HCT116 (cell line): ENCODE measurements at places on chromosomes 4 and X.
A peak's percentile ranks its signal among the peaks of the same experiment; 100 is the strongest.

DNA sequence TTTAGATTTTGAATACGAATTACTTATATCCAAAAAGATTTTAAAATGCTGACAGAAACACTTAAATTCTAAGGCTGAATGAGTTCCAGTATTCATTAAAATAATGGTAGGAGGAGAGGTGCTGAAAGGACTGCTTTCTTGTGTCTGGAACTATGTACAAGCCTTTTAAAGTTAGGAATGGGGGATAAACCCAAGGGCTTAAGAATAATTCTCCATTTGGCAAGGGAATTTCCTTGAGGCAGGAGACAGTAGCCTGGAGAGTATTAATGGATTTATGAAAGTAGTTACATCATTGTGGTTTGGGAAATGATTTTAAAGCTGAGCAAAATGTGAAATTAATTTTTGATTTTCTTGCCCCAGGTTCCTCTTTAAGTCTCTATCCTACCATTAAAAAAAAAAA is 266.5 kb upstream of the KCNIP4 start:
- DNase-seq: no peak

- DNase-seq: no peak
These were observed 39.1 kb downstream of the ADGRL3 start for GRCh38 chr4:61239250-61239649.

- no peak for DNase-seq
These were observed 228.8 kb upstream of the PGRMC2 start for GRCh38 chr4:128516301-128516969.

DNA sequence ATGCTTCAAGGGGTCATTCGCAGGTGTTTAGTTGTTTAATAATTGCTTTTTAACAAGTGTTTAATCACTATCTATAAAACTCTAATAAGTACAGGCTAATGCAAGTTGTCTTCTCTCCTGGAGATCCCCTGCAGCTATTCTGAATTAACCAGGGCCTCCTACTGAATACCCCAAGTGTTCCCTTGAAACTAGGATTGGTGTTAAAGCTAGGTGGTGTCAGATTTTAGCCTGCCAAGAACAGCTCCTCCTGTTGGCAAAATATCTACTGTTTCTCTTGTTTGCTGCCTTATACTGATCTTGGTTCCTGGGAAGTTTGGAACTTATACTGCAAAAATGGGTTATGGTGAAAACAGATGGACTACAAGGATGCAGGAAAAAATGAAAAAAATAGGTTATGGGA is 26.1 kb upstream of the TMEM154 start:
- DNase-seq: no peak

GRCh38 chrX:53660004-53660403 is 26.5 kb downstream of the HUWE1 start:
- no peak for DNase-seq

GRCh38 chrX:5646818-5647217 is 581.8 kb downstream of the NLGN4X start:
- DNase-seq: no peak

- DNase-seq: no peak
These were observed 4.5 kb downstream of the APLN start for GRCh38 chrX:129650183-129650689.

DNA sequence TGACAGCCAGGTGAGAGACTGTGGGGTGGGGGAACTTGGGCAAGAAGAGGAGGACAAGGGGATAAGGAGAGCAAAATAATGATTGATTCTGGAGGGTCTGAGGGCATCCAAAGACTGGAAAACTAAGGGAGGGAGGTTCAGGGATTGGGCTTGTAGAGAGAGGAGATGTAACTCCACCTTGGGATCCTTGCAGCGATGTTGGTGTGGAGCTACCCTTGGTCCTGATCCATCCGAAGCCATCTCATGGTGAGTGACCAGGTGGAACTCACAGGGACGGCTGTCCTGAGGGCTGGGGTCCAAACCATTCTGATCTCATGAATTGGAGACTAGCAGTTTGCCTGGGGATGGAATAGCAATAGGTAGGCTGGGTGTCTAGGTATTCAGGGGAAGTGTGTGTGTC is 1.4 kb upstream of the RAB41 start:
- no peak for DNase-seq

GRCh38 chr4:13312264-13312663 is 171.9 kb downstream of the RAB28 start:
- DNase-seq: no peak

GRCh38 chr4:101191302-101192098 is 155.8 kb downstream of the PPP3CA start:
- DNase-seq: no peak

GRCh38 chrX:74448669-74449068 is 27.4 kb downstream of the SLC16A2 start:
- no peak for DNase-seq

GRCh38 chrX:32749070-32749469 is 462.3 kb downstream of the DMD start:
- no peak for DNase-seq

DNA sequence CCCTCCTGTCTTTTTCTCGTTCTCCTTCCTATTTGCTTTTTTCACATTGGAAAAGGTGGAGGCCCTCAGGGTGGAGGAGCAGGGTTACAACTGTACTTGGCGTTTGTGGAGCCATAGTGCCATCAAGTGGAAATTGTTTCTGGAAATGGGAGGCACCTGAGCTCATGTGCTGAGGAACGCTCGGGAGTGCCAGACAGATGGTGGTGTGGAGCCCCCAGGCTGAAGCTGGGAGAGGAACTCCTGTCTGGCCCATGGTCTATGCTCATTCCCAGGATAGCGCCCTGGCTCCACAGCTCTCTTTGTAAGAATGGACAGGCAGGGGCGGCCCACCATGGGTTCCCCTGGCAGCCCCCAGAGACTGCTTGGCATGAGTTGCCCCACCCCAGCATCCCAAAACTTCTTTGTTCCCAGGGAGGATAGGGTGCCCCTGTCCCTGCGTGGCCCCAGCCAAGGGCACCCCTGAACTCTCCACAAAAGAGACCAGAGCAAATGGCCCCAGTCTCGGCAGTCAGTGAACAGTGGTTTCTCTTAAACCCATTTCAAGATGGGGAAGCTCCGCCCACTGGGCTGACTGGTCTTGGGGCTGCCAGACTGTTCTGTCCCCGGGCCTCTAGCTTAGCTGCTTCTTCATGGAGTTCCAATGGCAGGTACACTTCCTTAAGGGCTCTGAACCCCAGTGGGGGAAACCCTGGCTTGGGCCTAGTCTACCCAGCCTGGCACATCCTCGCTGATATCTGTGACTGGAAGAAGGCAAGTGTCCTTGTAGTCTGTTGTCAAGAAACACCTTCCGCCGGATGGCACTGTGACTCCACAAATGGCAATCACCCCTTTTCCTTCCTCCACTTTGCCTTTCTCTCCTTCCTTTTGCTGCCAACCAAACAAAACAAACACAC is 70.1 kb downstream of the NBDY start:
- no peak for DNase-seq

- DNase-seq: no peak
These were observed 123.2 kb upstream of the BANK1 start for GRCh38 chr4:101667348-101667747.

GRCh38 chr4:74004668-74005067 is 6.2 kb upstream of the CXCL5 start:
- no peak for DNase-seq

DNA sequence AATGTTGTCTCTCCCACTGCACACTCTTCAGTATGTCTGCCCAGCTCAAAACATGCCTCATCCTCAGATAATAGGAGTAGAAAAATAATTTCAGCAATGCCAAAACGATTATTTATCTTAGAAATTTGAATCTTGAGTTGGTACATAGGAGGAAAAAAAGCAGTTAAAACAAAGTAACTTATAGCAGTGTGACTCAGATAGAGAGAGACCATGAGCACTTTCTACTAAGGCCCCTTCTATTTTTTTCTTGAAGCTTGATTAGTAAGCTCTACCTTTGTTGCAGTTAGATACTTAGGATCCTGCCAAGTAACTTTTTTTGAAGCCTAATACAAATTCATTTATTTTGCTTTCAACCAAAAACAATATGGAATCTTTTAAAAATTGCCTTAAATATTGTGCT is 212.3 kb downstream of the MAD2L1 start:
- DNase-seq: no peak

DNA sequence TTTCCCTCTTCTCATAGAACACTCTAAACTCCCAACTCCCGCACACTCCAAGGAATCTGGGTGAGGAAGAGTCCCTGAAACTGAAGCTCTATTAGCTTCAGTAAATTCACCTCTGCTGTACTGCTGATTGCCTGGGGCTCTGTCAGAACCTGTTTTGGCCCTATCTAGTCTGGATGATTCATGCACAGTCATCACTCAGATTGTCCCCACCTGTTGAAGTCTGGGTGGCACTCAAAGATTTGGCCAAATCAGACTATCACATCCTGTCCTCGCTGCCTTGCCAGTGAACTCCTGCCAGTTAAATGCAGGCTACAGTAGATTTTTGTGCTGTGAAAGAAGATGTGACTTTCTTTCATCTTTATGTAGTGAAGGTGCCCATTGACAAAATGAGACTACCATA is 63.5 kb upstream of the EMCN start:
- DNase-seq: peak; percentile 53

DNA sequence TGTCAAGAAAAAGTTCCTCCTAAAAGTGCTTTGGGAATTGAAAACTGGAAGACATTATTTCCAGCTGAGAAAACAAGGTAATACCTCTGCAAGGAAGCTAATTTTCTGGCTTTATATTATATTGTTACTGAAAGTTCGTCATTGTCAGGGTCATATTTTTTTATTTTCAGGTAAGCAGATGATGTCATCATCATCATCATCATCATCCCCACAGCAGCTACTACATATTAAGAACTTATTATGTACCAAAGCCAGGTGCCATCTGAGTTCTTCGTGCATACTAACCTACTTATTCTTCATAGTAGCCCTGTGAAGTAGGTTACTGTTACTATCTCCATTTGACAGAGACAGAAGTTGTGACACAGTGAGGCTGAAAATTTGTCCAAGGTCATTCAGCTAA is 52.9 kb upstream of the MND1 start:
- no peak for DNase-seq

- DNase-seq: peak; percentile 29
These were observed 1.2 kb downstream of the MSN start for GRCh38 chrX:65668377-65669310.

DNA sequence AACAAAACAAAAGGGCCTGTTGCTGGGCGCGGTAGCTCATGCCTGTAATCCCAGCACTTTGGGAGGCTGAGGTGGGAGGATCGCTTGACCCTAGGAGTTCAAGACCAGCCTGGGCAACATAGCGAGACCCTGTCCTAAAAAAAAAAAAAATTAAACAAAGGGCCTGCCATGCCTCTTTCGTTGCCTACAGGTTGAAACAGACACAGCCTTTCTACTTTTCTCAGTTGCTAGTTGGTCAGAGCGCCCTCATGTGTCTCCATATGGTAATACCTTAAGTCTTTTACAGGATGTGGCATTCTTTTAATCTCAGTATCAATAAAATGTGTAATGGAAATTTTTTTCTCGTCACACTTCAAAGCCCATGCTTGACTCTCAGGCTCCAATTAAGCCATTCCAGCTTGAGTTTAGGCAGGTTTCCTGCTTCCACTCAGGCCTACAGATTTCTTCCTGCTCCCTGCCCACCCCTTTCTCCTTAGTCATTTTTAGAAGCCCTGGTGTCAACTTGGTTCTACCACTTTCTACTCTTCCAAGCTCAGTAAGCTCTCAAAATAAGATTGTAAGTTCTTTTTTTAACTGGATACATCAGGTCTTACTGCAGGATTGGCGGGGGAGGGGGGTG is 4.6 kb upstream of the SOWAHD start:
- DNase-seq: peak; percentile 48

DNA sequence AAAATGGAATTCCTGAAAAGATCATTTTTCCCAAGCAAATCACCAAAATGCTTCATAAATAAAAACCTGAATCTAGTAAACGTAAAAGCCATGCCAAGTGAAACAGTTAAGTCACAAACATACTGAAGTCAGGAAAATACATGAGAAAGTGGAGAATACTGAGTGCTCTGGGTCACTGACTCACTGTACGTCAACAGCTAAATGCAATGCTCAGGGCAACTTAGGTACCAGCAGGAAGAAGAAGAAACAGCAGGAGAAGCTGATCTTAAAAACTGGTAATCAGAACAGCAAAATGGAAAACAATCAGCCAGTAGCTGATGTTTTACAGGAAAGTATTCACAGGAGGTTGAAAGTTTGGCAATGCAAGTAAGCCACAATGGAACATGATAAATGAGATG is 252.6 kb upstream of the ETNPPL start:
- DNase-seq: no peak

GRCh38 chr4:26459054-26459755 is 31.1 kb downstream of the CCKAR start:
- DNase-seq: peak; percentile 61

DNA sequence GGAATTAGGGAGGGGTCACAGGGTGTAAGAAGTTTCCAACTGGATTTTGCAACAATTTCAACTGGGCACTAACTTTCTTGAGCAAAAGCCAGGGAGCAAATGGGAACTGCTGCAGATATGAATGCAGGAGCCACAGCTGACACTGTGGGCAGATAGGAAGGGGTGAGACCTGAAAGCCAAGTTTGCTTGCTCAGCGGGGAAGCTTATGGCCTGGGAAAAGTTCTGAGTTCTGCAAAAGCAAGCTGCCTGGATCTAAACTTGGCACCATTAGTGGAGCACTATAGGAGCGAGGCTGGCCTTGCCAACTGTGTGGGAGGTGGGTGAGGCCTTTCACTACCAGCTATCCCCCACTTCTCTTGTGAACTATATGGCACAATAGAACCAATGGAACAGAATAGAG is 11.1 kb downstream of the CYSLTR1 start:
- no peak for DNase-seq

DNA sequence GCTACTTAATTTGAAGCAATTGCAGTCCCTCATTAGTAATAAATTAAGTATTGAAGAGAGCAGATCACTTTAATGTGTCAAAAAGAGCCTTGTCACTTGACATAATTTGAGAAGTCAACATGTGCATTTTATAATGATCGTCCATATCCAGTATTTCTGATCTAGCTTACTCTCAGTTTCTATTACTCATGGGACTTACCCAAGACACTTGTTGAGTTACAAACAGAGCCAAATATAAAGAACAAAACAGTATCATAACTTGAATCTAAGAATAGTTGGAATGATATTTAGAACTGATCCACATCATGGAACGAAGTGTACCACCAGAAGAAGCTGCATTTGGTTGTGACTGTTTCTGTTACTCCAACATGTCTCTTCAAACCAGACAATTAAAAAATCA is 54.7 kb downstream of the SLITRK4 start:
- DNase-seq: no peak

- DNase-seq: no peak
These were observed 916.0 kb downstream of the FSTL5 start for GRCh38 chr4:161247831-161248230.

DNA sequence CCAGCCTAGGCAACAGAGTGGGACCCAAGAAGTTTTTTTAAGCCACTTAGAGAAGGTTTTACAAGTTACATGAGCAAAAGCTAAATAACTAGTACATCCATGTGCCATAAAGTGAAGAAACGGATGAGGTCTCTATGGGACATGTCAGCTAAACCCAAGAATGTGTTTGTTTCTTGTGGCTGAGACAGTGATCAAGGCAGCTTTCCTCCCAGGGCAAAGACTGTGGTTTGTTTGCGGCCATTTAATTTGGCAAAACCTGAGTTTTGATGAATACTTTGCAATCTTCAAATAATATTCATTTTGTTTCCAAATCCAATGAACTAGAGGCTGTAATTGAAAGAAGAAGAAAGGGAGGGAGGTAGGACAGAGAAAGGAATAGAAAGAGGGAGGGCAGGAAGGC is 44.9 kb upstream of the SLC2A9 start:
- DNase-seq: no peak
